ENCODE measurements at places on chromosomes 6 and 20.

GRCh38 chr6:108968325-108969316, 120.4 kb downstream of the ARMC2 start:
- no peak for DNase-seq

- DNase-seq, result no peak
Observed at GRCh38 chr20:34622821-34623451, 54.0 kb downstream of the PIGU start.

DNA sequence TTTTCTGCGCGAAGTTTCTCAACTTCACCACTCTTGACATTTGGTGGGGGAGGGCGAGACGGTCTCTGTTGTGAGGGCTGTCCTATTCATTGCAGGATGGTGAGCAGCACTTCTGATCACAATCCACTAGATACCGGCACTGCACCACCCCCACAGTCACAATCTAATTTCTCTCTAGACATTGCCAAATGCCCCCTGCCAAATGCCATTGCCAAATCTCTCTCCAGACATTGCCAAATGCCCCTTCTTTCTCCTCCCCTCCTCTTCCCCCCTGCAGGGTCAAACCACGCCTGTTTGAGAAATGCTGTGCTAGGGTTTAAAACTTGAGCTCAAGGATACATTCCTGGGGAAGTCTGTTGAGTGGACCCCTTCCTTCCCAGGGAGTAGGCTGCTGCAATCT, 603.5 kb upstream of the CDH4 start:
- DNase-seq, result no peak

DNA sequence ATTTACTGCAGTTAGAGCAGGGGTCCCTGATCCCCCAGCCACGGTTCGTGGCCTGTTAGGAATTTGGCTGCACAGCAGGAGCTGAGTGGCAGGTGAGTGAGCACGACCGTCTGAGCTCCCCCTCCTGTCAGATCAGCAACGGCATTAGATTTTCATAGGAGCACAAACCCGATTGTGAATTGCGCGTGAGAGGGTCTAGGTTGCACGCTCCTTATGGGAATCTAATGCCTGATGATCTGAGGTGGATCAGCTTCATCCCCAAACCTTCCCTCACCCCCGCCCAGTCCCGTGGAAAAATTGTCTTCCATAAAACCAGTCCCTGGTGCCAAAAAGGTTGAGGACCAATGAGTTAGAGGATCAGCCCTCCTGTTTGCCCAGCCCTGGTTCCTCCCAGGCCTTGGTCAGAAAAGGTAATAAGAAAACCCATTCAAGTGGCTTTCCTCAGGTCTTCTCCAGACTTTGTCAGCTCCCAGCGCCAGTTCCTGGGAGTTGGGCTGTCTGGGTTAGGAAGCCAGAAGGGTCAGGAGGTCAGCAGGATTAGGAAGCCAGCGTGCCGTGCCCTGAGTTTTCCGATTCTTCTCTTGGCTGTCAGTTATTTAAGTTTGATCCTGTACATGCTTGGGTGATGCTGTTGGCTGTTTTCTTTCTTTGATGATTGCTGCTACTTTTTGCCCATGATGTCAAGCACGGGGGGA, 139.9 kb upstream of the PMEPA1 start:
- DNase-seq, result no peak

GRCh38 chr6:159989492-159990480, 20.9 kb downstream of the IGF2R start:
- no peak for DNase-seq

GRCh38 chr20:56761393-56761792, 132.3 kb downstream of the TFAP2C start:
- DNase-seq, result no peak

DNA sequence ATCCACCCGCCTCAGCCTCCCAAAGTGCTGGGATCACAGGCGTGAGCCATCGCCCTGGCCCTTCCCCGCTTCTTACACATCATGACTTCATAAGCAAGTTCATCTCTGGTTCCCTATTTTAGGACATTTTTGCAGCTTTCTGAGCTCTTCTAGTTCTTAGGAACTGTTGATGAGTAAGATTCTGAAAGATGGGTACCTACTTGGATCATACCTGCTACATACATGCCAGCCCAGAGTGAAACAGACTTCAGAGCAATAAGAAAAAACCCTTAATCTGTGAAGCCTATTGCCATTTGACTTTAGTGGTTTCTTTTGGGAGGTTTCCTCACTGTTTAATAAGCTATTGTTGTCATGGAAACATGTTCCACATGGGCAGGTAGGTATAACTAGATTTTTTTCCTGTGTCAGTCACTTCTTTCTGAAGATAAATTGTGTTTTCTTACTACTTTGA, 27.9 kb upstream of the TMEM217 start:
- no peak for DNase-seq

DNA sequence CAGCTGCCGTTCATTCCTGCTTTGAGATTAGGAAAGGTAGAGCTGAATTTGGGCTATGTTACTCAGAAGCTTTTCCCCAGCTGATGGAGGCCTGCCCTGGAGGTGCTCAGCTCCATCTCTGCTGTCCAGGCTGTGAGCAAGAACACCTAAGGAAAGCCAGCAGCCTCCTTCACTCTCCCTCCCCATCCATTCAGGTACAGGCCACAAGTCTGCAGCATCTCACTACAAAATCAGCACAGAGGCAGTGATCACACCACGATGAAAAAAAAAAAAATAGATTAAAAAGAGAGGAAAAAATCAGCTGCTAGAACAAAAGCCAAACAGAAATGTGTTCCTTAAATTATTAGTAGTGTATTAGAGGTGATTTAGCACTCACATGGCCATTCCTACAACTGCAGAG, 515.0 kb downstream of the CDH26 start:
- no peak for DNase-seq

- no peak for DNase-seq
Observed at GRCh38 chr20:48196001-48196400, 410.7 kb upstream of the SULF2 start.

GRCh38 chr6:155528982-155529453, 73.4 kb upstream of the NOX3 start:
- DNase-seq, result no peak

Data from CD4-positive, alpha-beta T cell treated with Interleukin-6 at 100 ng/mL for 8 hours (primary cell).